Mucosa of descending colon (tissue), 3 donors: ENCODE measurements at places on chromosomes 4 and X.
A peak's percentile ranks its signal among the peaks of the same experiment; 100 is the strongest.

DNA sequence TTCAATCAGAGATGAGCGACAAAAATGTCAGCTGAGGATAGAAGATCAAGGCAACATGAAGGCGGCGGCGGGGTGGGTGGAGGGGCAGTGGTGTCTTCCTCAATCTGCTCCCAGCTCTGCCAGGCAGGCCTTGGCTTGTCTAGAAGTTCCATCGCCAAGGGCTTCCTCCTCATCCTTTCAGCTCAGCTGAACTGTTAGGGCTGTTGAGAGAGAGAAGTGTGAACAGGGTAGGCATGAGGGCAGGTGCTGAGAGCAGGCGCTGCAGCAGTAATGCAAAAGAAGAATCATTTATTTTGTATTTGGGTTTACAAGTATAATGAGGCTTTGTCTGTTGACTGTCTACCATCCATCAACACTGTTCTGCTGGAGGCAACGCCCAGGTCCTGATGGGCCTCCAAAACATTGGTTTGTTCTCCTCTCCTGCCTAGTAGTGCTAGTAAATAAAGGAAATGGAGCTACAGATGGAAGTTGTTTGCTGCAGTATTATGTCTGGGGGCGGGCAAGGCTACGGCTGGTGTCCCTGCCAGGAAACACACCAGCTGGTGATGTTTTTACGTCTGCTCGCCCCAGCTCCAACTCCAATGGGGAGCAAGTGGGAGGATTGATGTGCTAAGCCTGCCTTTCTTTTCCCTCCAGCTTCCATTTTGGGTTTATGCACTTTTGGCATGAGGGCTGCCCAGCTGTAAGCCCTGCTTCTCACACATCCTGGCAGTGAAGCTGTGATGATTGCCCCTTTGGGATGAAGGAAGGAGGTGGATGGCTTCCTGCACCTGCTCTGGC is 139.4 kb upstream of the BOD1L1 start:
- DNase-seq: no peak

- no peak for DNase-seq
These were observed 1352.9 kb downstream of the FSTL5 start for GRCh38 chr4:160810941-160811340.

GRCh38 chr4:53790286-53790685 is 199.0 kb upstream of the LNX1 start:
- DNase-seq: no peak

DNA sequence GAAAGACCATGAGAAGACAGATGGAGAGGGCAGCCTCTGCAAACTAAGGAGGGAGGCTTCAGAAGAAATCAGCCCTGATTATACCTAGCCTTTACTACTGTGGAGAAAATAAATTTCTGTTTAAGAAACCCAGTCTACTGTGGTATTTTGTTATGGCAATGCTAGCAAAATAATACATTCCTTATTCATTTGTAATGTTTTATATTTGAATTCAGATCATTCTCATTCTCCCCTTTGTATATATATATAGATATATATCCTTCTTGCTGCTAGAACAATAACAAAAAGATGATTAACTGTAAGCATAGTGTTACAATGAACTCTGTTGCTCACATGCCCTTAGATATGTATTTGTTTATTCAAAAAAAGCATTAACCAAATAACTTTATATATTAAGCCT is 22.5 kb downstream of the DMD start:
- DNase-seq: no peak

GRCh38 chrX:3712051-3712869 is 1.2 kb downstream of the PRKX start:
- DNase-seq: no peak

- peak; percentile 22 for DNase-seq
These were observed 165.3 kb downstream of the BTC start for GRCh38 chr4:74628852-74629620.

DNA sequence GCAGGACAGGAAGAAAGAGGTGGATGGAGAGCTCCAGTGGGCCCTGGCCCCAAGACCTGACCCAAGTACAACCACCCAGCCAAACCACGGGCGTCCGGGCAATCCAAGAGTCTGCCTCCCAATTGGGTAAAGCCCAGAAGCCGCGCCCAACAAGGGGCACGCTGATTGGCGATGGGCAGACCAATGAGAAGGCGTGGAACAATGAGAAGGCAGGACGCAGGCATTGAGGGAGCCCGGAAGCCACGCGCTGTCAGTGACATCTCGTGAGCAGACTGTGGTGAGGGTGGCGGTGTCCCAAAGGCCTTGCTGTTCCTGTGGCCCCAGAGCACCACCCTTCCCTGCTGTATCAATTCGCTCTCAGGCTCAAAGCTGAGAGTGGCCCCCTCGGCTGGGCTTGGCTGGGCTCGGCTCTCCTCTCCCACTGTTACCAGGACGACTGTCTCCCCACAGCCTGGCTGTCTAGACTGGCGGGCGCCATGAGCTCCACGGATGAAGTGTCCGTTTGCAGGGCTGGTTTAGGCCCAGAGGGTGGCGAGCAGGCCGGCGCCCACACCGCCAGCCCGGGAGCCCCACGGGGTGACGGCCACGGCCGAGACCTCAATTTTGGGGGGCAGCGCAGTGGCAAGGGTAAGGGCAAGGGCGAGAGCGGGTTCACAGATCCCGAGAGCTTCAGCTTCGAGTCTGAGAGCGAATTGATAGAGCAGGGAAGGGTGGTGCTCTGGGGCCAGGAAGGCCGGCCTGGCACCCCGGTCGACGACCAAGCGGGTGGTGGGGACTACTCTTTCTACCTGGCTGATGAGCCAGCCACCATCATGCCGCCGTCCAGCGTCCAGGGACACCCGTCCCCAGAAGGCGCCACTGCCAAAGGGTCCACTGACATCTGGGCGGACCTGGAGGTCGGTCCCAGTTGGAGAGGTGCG is at the start of gene LOC101059915:
LOC101059915 (plus strand) TSS at position 219 of the 920 bp plus-strand sequence.
- peak; percentile 48 for DNase-seq

GRCh38 chrX:124211312-124211942 is 121.0 kb upstream of the TEX13D start:
- no peak for DNase-seq

DNA sequence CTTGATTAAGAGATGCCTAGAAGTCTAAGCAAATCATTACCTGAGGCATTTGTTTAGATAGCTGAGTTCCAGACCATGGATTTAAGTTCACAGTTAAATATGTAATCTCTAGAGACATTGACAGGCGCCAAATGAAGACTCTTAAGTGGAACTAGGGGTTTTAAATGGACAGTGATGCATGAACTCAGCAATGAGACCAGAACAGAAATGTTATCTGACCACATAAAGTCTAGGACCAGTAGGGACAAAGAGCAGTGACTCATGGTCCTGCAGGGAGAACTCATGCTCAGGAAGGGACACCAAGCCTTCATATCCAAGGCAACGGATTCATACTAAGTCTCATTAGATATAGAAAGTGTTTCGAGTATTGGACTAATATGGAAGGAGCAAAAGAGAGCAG is 152.3 kb downstream of the PPARGC1A start:
- DNase-seq: no peak

- DNase-seq: peak; percentile 77
These were observed 581 bp downstream of the UBE2K start for GRCh38 chr4:39698424-39699009.

DNA sequence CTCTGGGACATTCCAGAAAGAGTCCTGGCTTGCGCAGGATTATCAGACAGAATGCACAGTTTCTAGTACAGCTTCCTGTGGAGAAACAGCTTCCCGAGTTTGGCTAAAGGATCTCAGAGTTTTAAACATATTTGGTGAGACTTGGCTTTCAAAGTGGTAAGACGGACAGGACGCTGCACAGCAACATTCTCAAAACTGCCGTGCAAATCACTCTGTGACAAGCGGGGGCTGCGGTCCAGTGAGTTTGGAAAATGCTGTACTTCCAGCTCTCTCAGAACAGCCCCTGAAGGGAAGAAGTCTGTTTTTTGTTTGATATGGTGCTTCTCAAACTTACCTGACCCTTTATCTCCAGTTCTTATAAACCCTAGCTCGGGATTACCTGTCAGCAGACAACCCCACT is 18.1 kb downstream of the LGI2 start:
- no peak for DNase-seq

DNA sequence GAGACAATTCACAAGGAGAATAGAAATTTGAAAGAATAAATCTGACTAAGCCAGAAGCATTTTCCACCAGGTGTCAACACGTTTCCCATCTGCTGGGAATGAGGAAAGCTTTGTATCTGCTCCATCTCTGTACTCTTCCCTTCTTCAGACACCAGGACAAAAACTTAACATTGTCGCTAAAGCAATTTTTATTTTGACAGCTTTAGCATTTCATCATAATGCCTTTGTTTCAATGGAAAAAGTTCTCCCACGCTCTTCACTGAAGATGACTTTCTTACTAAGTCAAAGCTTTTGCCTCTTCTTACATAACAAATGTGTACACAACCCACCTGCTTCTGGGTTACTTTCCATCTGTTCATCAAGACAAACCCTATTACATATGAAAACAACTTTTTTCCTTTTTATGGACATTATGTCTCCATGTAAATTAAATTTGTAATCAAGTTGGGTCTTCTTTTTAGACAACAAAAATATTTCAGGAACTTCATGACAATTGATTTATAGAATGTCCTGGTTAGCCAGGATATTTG is 141.7 kb upstream of the GUCY1A1 start:
- DNase-seq: no peak

DNA sequence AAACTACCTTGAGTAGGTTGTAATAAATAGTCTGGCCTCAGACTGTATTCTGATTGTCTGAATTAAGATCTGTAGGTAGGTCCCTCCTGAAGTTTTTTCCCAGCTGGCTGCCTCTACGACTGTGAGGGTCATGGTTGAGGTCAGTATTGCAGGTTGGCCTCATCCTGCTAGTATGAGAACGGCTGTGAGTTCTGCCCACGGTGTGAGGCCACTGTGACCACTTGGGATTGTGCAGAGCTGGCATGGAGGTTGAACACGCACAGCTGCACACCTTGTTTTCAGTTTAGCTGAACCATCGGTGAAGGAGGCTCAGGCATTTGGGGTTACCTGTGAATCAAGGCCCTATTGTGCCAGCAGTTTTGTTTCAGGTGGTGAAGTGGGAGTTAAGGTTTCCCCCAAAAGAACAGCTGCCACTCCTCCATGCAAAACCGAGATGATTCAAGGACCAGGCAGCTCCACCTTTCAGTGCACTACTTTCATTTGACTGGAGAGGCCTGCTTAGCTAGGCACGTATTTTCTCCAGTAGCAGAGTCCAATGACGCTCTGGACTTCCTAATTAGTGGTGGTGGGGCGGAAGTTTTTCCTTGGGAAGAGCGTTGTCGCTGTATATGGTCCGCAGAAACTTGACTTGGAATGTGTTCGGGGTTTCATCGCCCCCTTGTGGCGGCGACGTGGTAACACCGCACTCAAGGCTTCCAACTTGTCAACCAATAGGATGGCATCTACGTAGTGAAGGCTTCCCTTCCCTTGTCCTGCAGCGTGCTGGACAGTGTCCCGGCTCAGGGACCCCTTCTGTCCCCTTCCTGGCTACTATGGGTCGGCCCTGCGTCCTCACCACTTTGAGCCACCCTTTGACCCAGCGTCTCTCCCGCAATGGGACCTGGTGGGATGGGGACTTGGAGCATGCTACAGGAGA is 13.8 kb downstream of the CMC4 start:
- peak; percentile 60 for DNase-seq

DNA sequence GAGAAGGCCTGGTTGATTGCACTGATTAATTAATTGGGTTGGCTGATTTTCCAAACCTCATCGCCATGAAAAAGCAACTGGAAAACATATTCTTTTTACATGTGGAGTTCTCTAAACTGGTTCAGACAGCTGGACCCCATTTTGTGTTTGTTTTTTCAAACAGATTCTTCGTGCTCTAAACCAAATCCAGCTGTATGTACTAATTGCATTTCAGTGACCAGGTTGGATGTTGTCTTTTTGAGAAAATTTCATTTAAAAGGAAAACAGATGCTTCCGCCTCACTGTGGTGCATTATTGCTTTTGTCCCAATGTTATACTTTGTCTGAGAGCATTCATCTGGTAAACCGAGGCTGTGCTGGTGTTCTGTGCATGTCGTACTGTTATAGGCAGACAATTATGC is 67.8 kb upstream of the LNX1 start:
- no peak for DNase-seq

DNA sequence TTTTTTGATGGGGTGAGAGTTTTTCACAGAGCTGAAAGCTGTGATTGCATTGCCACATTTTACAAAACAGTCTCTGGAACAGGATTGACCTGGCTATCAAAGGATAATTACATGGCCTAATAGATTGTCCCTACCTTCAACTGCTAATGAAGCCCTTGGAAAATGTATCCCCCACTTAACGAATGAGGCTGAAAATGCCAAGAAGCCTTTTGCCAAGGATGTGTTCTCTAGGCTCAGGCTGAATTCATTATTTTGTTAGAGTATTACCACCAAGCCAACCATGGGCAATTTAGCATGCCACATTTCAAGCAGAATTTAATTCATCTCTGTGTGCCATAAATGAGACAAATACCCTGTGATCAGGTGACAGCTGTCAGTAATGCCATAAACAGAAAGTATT is 35.5 kb downstream of the SHROOM3 start:
- DNase-seq: no peak

DNA sequence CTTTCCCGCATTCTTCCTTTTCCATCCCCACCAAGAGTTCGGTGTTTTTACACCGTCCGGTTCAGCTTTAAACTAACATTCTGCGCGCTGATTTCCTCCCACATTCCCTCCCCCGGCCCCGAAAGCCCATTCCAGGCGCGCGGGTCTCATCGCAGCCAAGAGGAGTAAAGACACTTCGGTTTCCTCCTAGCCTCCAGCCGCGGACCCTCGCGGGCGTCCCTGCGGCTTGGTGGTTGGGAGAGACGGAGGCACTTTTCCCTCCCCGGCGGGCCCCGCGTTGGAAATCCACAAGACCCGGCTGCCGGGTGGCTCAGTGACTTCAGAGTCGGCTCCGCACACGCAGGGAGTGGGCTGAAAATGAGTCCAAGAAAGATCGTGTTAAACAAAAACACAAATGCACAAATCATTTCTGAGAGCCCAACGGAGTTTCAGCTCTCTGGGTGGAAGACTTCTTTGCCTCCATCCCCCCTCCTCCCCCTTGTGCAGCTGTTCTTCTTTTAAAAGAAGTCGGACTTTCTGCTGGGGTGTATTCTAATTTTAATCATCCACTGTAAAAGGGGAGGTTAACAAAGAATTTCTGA is 2.0 kb upstream of the ARX start:
- DNase-seq: no peak

DNA sequence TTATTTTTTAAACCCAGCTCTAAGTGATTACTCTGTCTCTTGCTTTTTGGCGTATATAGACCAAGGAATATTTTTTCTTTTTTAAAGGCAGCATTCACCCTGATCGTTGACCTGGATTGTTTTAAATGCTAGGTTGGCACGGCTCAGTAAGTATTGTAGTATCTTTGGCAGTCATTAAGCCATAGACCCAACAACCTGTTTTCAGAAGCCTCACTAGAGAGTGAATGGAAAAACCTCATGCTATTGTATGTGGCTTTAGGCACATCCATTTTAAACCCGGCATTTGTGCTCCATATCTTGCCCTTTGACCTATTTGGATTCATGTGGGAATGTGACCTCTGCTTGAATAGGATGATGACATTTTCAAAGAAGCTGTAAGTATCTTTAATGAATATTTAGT is 183.9 kb downstream of the SNCA start:
- no peak for DNase-seq

GRCh38 chrX:124518885-124519284 is 172.5 kb downstream of the SH2D1A start:
- no peak for DNase-seq
